Left ventricle myocardium superior (tissue), 1 donor: ENCODE measurements at places on chromosomes 5 and 9. TPM values are rescaled to one million over a fixed set of nuclear protein-coding genes. Genes with fewer than 3 reads are reported as not detected.

DNA sequence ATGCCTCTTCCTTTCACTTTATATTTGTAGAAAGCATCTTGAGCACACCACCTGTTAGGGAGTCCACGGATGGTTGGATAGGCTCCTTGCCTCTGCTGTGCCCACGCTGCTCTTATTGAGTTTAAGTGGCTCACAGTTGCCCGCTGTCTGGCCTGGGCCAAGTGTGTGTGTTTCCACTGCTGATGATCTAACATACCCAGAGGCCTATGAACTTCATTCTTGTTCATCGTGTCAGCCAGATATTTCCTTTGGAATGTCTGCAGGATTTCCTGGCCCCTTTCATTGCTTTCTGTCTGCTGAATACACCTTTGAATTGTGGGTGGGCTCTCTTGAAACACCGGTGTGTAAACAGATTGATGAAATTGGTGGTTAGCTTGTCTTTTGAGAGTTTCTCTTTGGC lies 46.6 kb downstream of the MVB12B start:
- DNase-seq: no peak

DNA sequence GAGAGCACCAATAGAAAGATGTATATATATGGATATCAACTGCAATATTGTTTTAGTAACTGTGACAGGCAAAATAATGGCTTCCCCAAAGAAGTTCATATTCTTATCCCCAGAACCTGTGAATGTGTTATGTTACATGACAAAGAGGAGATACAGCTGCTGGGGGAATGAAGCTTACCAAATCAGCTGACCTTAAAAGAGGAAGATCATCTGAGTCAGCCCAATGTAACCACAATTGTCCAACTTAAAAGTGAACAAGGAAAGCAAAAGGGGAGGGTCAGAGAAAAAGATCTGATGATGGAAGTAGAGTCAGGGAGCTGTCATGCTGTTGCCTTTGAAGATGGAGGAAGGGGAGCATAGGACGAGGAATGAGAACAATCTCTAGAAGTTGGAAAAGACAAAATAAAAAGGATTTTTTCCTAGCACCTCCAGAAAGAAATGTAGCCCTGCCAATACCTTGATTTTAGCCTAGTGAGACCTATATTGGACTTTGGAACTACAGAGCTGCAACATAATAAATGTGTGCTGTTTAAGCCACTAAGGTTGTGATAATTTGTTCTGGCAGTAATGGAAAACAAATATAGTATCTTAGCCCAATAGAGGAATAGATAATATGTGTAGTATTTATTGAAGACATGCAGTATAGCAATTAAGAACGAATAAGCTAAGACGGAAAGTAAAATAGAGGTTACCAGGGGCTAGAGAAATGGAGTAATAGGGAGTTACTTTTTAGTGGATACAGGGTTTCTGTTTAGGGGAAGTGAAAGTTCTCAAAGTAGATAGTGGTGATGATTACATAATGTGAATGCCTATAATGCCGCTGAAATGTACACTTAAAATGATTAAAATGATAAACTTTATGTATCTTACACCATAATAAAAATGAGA lies 115.9 kb downstream of the PIK3R1 start:
- DNase-seq: no peak

DNA sequence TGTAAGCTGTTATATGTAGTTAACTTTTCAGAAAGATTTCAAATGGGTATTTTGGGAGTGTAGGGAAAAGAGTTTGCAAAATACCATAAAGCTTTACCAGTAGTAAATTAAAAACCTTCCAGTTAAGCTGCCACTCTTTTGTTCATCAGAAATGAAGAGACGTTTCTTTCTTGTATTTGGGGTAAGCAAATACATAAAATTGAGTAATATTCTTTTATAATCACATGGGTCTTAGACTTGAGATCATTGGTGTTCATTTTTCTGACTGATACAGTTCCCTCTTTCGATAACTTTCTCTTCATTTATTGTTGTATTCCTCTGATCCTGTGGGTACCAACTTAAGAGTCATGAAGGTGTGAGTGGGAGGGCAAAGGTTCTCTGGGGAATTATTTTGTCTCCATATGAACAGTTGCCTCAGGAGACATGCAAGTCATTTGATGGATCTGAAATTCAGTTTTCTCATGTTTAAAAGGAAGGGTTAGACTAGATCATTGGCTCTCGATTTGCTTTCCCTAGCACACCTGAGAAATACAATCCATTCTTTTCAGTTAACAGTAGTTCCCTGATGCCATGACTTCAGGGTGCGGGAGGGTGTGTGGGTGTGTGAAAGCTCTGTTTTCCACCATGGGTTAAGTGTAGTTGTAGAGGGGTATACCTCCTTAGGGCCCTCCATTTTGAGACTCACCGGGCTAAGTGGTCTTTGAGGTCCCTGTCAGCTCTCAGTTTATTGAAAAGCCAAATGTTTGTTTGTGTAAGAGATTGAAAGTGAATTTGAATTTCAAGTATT lies 47.7 kb downstream of the CNTRL start:
- DNase-seq: no peak

GRCh38 chr9:16001856-16002255 lies 449.0 kb downstream of the CCDC171 start:
- DNase-seq: no peak

- DNase-seq: peak; percentile 30
These were observed 3.2 kb downstream of the CDKN2B start for GRCh38 chr9:22005702-22006606.

GRCh38 chr5:1285883-1286291 lies 9.0 kb downstream of the TERT start:
- DNase-seq: no peak

DNA sequence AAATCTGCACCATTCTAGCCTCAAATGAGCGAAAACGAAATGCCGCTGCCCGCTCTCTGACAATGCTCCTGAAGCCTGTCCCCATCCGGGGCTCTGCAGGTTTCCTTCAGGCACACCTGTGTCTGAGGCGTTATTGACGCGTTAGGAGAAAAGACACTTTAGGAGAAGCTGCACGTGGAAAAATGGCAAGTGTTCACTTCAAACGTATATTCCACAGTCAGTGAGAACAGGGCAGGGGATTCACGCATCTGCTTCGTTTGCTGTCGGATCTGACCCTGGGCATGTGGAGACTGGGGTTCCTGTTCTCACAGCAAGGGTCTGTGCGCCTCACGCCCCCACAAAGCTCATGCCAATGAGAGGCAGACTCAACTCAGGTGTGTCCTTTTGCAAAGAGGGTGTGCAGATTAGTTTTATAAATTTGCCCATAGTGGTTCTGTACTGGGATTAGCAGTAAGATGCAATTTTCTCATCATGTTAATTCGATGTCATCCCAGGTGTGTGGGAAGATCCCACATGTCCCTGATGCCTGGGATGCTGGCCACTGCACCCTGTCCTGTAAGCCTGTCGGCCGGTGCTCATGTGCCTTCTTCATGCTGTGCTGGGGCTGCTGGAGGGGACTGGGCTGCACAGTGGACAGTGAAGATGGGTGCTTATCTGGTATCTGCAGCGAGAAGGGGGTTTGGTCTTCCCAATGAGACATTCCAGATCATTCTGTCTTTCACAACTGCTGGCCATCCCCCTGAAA lies 11.2 kb upstream of the TBC1D9B start:
- DNase-seq: no peak

GRCh38 chr9:84504360-84504759 lies 163.8 kb upstream of the SLC28A3 start:
- DNase-seq: no peak

GRCh38 chr9:114518599-114519022 lies 13.3 kb upstream of the WHRN start:
- no peak for DNase-seq

- no peak for DNase-seq
These were observed 1.4 kb upstream of the CHSY3 start for GRCh38 chr5:129902816-129903215.

GRCh38 chr9:6922124-6922676 lies 164.4 kb downstream of the KDM4C start:
- no peak for DNase-seq

DNA sequence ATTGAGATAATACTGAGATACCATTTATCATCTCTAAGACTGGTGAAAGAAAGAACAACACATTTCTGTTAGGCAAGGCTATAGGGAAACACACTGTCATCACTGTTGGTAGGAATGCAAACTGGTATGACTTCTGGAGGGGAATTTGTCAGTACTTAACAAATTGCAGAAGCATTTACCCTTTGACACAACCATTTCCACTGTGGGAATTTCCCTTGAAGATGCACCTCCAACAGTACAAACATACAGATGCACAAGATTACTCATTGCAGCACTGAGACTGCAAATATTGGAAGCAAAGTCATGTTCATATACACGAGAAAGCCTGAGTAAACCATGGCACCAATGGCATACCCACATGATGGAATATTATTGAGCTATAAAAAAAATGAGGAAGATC lies 17.6 kb downstream of the GM2A start:
- DNase-seq: no peak

The BTNL3 gene
- total RNA-seq: not detected

The SLC6A3 gene
- total RNA-seq: not detected

The ELAVL2 gene
- not detected for total RNA-seq

The FCN2 gene
- not detected for total RNA-seq

The FOXD4 gene
- total RNA-seq: 0.12 TPM

The SSNA1 gene
- total RNA-seq: 77.7 TPM

The GZMA gene
- 0.87 TPM for total RNA-seq
